ENCODE measurements at places on chromosomes 6 and 20.

GRCh38 chr6:3202999-3203696 is 24.3 kb downstream of the TUBB2B start:
- DNase-seq: no peak

GRCh38 chr6:87905101-87905641 is 142.5 kb upstream of the SPACA1 start:
- peak; percentile 80 for DNase-seq

GRCh38 chr6:37493661-37493995 is 6.1 kb downstream of the CCDC167 start:
- no peak for DNase-seq

DNA sequence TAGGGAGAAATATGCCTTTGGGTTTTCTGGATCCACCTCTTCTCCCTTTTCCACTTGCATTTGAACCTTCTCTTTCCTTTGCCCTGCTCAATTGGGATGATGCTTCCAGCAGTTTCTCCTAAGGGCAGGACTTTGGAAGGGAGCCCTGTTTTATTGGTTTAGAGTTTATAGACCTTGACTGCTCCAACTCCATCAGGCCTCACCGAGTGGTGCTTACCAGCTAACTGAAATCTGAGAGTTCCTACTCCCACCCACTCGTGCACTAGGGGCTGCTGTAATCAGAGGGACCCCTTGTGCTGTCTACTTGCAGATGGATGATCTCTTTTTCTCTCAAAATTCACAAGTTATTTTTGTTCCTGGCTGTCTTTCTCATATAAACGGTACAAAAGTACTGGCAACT is 121.3 kb upstream of the SLC22A16 start:
- DNase-seq: no peak

DNA sequence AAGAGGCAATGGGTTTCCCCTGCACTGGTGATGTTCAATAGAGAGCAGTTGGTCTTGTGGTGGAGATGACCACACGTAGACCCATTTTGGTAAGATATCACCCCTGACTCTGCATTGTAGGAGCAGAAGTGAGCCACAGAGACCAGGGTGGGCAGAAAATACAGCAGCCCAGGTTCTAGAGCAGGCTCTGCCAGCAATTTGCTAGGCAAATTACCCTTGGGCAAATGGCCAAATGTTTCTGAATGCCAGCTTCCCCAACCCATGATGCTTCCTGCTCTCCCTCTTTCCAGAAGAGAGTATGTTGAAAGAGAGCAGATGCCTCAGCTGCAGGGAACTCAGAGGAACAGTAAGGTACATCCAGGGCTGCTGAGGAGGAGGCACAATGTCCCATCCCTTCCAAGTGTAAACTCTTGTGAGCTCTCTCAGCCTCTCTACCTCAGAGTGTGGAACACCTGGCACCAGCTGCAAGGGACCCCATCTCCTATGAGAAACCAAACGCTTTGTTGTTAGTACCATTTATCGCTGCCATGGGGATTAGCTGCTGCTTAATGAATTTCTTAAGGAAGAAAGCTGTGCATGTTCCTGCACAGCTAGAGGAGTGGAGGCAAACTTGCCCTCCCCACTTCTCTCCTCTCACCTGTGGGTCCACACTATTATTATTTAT is 317.5 kb upstream of the MOCS1 start:
- peak; percentile 86 for DNase-seq

DNA sequence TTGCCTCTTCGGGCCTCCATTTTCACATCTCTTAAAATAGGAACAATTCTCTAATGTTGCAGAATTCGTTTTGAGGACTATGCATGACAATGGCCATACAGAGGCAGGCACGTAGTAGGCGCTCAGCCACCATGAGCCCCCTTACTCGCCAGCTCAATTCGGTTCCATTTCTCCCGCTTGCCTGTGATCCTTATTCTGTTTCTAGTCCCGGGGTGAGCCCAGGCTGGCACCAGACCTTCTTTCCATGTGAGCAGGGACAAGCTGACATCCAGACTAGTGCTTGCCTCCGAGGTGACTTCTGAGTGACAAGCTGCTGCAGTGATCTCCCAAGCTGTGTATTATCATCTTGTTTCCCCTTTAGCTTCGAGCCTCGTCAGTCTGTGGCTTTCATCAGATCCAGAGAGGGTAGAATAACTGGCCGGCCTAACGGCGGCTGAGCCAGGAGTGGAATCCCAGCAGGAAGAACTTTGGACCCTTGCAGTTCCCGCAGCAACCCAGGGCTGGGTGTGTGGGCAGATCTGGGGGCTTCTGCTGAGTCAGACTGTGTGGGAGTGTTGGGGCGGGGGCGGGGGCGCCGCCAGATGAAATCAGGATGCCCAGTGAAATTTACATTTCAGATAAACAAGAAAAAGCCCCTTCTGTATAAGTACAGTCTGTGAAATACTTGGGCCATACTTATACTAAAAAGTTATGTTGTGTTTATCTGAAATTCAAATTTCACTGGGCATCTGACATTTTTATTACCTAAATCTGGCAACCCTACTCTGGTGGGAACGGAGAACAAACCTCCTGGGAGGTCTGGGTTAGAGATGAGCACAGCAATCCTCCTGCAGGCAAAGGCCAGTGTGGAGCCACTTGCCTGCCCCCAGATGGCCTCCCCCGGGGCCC is 10.9 kb downstream of the BANF2 start:
- no peak for DNase-seq

DNA sequence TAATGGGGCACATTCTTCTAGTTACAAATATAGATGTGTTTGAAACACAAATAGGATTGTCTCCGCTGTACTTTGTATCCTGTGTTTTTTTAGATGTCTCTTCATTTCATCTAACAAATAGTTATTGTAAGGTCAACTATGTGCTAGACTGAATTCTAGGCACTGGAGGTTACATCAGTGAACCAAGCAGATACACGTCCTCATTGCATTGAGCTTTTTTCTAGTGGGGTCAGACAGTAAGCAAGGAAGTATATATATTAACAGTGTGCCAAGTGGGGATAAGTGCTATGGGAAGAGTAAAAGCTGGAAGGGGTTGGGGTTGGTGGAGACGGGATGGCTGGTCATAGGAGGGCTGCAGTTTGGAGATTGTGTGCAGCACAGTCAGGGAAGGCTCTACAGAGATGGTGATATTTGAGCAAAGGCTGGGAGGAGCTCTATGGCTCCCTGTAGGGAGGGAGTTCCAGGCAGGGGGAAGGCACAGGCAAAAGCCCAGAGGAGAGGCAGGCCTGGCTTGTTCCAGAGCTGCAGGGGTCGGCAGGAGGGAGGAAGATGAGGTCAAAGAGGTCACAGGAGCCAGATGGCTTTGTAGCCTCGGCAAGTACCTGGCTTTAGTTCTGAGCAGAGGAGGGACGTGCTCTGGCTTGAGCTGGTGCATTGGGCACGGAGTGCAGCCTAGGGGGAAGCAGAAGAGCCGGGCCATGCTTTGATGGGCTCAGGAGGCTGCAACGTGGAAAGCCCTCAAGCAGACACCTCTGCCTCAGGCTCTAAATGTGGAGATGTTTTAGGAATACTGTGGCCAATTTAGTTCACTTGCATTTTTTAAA is 152.3 kb downstream of the ZDHHC14 start:
- DNase-seq: peak; percentile 57

GRCh38 chr20:52457826-52458225 is 266.2 kb upstream of the ZFP64 start:
- DNase-seq: no peak

- no peak for DNase-seq
These were observed 23.8 kb downstream of the JARID2 start for GRCh38 chr6:15269619-15270018.

GRCh38 chr20:35307666-35308653 is 15.7 kb upstream of the FAM83C start:
- DNase-seq: peak; percentile 97

GRCh38 chr6:51283723-51284355 is 465.2 kb downstream of the TFAP2B start:
- DNase-seq: no peak

GRCh38 chr6:2063547-2063946 is 181.9 kb downstream of the GMDS start:
- no peak for DNase-seq

DNA sequence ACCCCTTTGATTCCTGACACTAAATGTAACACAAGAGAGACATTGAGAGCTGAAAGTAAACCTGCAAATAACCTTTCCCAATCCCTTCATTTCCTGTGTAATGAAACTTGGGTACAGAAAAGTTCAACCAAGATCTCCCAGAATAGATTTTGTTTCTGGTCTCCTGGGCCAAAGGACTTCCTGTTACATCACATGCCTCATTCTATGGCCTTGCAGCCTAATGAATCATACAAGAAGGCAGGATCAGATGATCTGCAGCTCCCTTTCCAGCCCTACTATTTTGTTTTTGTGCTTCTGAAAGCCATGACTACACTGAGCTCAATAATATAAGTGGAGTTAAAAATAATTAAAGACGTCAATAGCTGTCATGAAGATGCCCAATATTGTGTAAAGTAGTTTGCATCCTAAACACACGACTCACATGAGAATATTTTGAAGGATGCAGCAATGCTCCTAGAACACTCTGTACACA is 73.4 kb upstream of the NOX3 start:
- DNase-seq: no peak

DNA sequence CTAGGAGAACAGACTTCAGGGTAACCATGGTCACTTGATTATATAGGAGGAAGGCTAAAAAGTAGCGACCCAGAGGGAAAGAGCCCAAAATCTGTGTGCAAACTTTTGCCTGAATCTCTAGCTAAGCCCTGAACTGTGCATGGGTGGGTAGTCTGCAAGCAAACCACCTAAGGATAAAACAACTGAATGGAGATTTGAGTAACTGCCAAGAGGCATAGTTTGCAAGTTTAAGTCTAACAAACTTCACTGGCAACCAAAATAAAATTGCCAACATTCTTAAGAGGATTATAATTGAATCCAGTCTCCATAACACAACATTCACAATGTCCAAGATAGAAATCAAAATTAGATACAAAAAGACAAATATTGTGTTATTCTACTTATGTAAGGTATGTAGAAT is 192.0 kb upstream of the PLN start:
- DNase-seq: no peak

GRCh38 chr20:15387228-15387627 is 1049.8 kb upstream of the FLRT3 start:
- no peak for DNase-seq

DNA sequence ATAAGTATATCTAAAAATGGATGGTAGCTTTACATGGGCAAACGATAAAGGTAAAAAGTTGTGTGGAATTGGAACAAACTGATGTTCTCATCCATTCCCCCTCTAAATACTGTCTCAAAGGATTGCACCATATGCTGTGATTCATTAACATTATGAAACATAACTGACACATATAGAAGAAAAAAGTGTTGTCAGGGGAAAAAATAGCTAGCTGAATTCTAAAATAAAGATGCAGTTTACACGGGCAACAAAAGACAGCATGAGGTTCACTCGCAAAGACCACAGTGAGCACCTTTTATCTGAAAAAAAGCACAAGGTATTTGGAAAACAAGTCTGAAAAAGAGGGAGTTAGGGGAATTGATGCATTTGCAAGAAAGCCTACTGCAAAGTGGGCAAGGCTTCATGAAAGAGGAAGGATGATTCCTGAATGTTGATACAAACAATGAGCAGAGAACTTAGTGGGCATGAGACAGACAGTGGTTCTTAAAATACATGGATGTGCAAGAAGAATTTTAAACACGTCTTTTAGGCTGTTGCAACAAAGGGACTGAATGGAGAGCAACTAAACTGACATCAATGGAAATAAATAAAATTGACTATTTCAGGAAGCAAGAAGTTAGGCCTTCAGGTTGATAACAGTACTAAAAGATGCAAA is 280.9 kb downstream of the KIF16B start:
- DNase-seq: no peak

- DNase-seq: no peak
These were observed 31.2 kb downstream of the NUS1 start for GRCh38 chr6:117706504-117706903.

- no peak for DNase-seq
These were observed 12.4 kb downstream of the PXMP4 start for GRCh38 chr20:33707668-33708067.

GRCh38 chr6:139872665-139873064 is 498.2 kb upstream of the CITED2 start:
- no peak for DNase-seq

DNA sequence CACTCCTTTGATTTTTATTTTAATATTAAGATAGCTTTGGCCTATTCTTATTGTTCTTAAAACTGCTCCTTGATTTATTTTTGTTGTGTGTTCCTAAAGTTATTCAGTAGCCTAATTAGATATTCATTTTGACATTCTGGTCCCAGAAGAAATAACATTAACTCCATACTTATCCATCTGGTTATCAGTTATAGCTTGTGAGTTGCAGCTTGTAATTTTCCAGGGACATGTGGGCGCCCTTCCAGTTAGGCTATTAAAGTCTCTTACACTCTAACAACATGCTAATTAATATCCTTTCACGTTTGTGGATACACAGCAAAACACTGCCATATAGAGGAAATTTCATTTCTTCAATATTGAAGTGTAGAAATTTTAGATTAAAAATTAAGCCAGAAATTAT is 987.5 kb downstream of the HACE1 start:
- DNase-seq: peak; percentile 65

DNA sequence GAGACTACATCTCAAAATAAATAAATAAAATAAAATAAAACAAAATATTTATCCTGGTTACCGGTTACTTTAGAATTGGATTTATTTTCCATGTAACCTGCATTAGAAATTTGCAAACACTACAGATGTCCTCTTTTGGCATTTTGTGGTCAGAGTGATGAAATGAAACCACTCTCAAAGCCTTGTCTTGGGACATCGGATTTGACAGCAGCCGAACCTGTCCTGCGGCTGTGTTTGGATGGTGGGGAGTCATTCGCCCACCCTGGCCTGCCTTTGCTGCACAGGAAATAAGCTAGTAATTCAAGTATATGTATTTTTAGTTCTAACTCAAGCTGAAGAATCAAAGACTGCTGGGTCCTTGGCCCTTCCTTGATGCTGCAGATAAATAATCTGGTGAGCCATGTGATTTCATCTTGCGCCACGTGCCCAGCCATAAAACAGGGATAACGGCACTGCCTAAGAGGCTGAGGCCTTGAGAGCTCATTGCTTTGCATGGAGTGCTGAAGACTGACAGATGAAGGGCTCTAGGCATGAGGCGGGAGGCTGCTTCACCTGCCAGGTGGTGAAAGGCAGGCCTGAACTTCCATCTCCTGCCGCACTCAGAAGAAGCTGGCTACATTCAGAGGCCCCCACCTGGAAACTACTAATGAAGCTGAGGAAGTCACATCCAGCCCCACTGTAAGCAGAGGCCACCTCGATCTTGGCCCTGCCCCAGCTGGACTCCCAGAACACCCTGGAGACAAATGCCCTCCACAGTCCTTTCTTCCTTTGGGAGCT is 76.9 kb downstream of the NOL4L start:
- no peak for DNase-seq

GRCh38 chr6:45956663-45957062 is 59.0 kb downstream of the CLIC5 start:
- DNase-seq: no peak

- no peak for DNase-seq
These were observed 174.5 kb downstream of the COL21A1 start for GRCh38 chr6:56072856-56073255.

- DNase-seq: peak; percentile 70
These were observed at the start of gene MAPK13 for GRCh38 chr6:36129941-36130666. Gene MAPK13, plus strand, starts transcription at chr6:36130513. Its CDS starts 70 bp downstream, at chr6:36130583.

DNA sequence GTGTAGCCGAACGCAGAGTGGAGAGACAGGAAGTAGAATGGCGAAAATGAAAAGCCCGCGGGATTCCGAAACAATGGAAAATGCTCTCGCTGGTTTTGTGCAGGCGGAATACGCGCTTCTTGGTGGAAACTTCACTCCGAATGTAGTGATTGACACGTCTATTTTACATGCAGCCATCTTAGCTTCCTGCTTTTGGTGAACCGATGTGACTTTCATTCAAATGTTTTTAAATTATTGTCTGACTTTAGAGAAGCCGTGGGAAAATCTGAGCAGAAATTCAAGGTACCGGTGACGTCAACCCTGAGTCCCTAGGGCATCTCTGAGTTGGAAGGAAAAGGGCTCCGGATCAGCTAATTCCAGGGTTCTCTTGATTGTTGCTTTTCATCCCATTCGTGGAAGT is 11.4 kb downstream of the GPX5 start:
- DNase-seq: peak; percentile 28

All from NCI-H2171 treated with DMSO at 0.1 percent for 48 hours (cell line).